Stomach (tissue), 19 donors: ENCODE measurements at places on chromosomes 3 and 15. TPM values are rescaled to one million over a fixed set of nuclear protein-coding genes. Genes with fewer than 3 reads are reported as not detected.

- DNase-seq = peak; percentile 86
- H3K36me3 ChIP-seq = no peaks in the 10 kb centered on the region
- H3K4me1 ChIP-seq = peaks cover 8% of the 10 kb centered on the region
- H3K27ac ChIP-seq = no peak overlapping the region
- H3K4me3 ChIP-seq = peak overlapping the region; percentile 54
- H3K27me3 ChIP-seq = no peaks in the 10 kb centered on the region
Measured at GRCh38 chr15:101489237-101489598, 289 bp downstream of the PCSK6 start.

- H3K4me1 ChIP-seq = peaks cover 56% of the 10 kb centered on the region
- no peaks in the 10 kb centered on the region for H3K36me3 ChIP-seq
- no peaks in the 10 kb centered on the region for H3K27me3 ChIP-seq
- peak overlapping the region; percentile 57 for H3K4me3 ChIP-seq
Measured at GRCh38 chr3:129627350-129628168, 21.1 kb upstream of the PLXND1 start.

DNA sequence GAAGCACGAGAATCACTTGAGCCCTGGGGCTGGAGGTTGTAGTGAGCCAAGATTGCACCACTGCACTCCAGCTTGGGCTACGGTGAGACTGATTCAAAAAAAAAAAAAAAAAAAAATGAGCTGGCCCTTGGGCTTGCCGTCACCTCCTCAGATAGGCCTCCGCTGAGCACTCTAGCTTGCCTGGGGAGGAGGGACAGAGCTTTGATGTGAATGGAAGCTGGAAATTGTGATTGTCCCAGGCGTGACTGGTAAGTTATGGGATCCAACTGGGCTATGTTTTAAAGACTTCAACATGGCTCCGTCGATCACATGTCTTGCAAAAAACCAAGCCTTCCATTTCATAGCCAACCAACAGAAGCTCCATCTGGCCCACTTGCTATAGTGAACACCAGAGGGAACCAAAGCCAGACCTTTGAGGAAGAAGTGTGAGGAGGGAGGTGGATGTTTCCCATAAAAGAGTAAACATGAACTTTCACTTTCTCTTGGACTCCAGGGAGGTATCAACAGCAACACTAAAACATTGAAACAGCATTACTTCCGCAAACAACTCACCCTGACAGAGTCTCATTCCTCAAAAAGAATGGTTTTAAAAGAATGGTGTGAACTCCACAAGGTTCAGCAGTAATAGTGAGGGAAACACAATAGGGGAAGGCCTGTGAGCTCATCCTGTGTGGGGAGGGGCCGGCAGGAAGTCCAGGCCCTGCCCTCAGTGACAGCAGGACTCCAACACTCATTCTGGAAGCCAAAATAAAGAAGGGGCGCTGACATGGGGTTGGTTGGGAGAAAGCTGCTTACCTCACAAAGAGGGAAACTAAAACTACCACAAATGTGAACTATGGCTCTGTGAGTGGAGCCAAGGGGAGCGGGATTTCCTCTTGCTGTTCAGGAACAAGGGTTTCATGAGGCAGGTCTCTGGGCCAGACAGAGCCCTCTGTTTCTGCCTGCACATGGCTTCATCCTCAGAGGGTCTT, 59.2 kb upstream of the IL12A start:
- H3K27me3 ChIP-seq = no peaks in the 10 kb centered on the region
- no peaks in the 10 kb centered on the region for H3K4me1 ChIP-seq
- no peak overlapping the region for H3K4me3 ChIP-seq
- no peak for DNase-seq

Gene SLC22A14
- total RNA-seq = not detected

- no peak overlapping the region for H3K27ac ChIP-seq
- H3K27me3 ChIP-seq = no peaks in the 10 kb centered on the region
- no peaks in the 10 kb centered on the region for H3K4me1 ChIP-seq
- no peaks in the 10 kb centered on the region for H3K36me3 ChIP-seq
Measured at GRCh38 chr3:157376603-157377300, 59.9 kb upstream of the PTX3 start.

Gene SH2D7
- total RNA-seq = 0.45 TPM

Gene GABRG3
- total RNA-seq = not detected

GRCh38 chr15:63436872-63437375, 55.3 kb upstream of the CA12 start:
- no peak overlapping the region for H3K4me3 ChIP-seq
- peak; percentile 86 for DNase-seq
- H3K27ac ChIP-seq = no peak overlapping the region
- peaks cover 19% of the 10 kb centered on the region for H3K4me1 ChIP-seq
- H3K27me3 ChIP-seq = no peaks in the 10 kb centered on the region

Gene APOD
- 33.0 TPM for total RNA-seq

- H3K4me3 ChIP-seq = no peak overlapping the region
- no peaks in the 10 kb centered on the region for H3K27me3 ChIP-seq
- no peaks in the 10 kb centered on the region for H3K36me3 ChIP-seq
- no peak for DNase-seq
Measured at GRCh38 chr3:102122527-102122926, 273.2 kb downstream of the NFKBIZ start.

- peak; percentile 96 for DNase-seq
- peaks cover 61% of the 10 kb centered on the region for H3K4me1 ChIP-seq
- H3K27ac ChIP-seq = peak overlapping the region; percentile 20
- no peaks in the 10 kb centered on the region for H3K27me3 ChIP-seq
- no peaks in the 10 kb centered on the region for H3K36me3 ChIP-seq
Measured at GRCh38 chr3:58177747-58178527, 32.8 kb downstream of the DNASE1L3 start.

Gene ZPLD1
- not detected for total RNA-seq

GRCh38 chr15:58388211-58388610, 43.6 kb upstream of the LIPC start:
- no peak overlapping the region for H3K4me3 ChIP-seq
- peaks cover 6% of the 10 kb centered on the region for H3K4me1 ChIP-seq
- H3K27ac ChIP-seq = no peak overlapping the region
- H3K27me3 ChIP-seq = no peaks in the 10 kb centered on the region
- no peak for DNase-seq

- peaks cover 14% of the 10 kb centered on the region for H3K36me3 ChIP-seq
- DNase-seq = no peak
- no peak overlapping the region for H3K27ac ChIP-seq
- no peaks in the 10 kb centered on the region for H3K4me1 ChIP-seq
- H3K4me3 ChIP-seq = no peak overlapping the region
Measured at GRCh38 chr3:142676151-142676550, 47.7 kb upstream of the TRPC1 start.

DNA sequence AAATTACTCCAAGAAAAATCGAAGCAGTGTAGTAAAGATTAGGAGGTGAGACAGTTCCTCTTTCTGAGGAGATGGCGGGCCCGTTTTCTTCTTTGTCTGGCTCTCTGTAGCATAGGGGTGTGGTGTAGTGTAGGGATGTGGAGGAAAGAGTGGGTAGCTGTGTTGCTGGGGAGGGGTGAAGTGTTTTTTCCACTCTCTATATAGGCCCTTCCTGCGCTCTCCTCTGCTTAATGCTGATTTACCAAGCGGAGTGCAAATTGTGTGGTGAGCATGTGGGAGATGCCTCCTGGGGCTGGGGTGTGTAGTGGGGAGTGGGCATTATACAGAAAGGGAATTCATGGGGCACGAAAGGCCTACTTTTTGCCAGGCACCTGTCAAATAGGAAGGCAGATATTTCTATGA, 94.9 kb downstream of the ST6GAL1 start:
- DNase-seq = no peak
- no peaks in the 10 kb centered on the region for H3K36me3 ChIP-seq
- H3K4me1 ChIP-seq = peaks cover 7% of the 10 kb centered on the region
